ENCODE measurements at places on chromosomes 12 and 14.

- DNase-seq: no peak
Measured at GRCh38 chr14:68558096-68558495, 234.8 kb downstream of the ZFP36L1 start.

GRCh38 chr12:51403159-51403558 lies 12.0 kb upstream of the GALNT6 start:
- DNase-seq: no peak

GRCh38 chr12:92259696-92260251 lies 114.1 kb upstream of the BTG1 start:
- no peak for DNase-seq

- no peak for DNase-seq
Measured at GRCh38 chr12:132461526-132461925, 28.4 kb upstream of the FBRSL1 start.

DNA sequence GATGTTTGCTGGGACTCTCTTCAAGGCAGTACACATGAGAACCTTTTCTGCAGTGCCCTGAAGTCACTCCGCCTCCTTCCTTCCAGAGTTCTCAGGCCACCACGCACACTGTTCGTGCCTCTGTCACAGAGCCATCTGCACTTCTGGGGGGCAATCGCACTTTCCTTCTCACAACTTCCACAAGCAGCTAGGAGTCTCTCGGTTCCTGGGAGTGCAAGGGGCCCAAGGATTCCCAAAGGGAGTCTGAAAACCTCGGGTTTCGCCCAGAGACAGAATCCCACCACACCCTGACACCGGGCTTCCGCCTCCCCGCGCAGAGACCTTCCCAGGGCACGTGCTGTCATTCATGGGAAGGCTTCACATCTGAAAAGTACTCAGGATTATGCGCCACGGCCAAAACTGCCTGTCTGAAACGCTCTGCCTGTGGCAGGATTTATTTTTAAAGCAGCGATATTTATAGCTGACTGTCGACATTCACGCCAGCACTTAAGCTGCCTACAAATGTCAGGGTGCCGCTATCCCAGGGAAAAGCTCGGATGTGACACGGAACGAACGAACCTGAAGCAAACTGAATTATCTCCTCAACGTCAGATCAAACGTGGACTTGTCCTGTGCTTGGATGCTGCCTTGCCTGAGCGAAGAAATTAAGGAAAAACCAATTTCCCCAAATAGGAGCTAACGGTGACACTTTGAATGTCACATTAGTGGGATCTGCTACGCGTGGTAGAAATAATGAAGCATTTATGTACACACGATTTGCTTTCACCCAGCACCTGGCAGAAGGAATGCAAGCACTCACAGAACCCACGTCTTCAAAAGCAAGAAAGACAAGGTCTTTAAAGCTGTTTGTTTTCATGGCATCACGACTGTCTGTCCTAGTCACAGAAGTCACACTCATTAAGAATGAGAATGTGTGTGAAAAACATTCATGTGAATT lies 154.0 kb downstream of the PIWIL1 start:
- DNase-seq: no peak

- no peak for DNase-seq
Measured at GRCh38 chr12:25266497-25266896, 15.8 kb upstream of the KRAS start.

DNA sequence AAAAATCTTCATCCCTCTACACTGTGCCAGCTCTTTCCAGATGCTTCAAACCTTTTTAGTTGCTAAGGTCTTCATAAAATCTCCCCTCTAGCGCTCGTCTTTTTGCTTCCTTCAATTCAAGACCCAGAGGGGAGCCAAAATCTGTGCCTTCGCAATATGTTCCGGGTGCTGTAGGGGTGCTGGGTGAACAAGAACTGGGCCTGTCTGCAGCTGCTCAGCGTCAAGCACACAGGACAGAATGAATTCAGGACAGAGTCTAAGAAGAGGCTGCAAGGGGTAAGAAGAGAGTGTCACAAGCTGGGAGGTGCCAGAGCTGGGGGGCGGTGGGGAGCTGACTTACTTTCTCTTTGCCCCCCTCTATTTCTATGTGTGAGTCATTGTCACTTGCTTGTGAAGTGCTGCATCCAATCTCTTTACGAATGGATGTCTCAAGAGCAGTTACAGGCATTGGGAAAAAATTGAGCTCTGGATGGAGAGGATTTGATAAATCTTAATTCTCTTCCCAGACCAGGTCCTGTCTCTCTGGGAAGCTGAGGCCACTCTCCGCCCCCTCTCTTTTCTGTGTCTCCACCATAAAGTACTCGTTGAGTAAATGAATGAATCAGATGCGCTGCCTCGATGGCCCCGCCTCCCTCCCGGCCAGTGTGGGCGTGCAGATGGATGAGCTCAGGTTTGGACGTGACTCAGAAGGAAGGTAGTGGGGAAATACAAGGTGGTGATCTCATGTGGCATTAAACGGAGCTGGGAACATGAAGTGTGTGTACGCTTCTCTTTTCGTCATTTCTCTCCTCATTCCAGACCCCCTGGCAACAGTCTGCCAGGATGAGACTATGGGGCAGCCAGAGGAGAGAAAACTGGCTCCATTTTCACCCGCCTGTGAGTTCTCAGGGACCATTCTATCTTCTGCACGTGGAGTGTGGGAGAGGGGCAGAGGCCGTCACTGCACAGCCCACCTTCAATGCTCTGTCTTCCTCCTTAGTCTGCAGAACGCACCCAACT lies 91.3 kb downstream of the TSPAN9 start:
- DNase-seq: peak; percentile 41

GRCh38 chr12:97637770-97638169 lies 175.2 kb downstream of the RMST start:
- DNase-seq: no peak

DNA sequence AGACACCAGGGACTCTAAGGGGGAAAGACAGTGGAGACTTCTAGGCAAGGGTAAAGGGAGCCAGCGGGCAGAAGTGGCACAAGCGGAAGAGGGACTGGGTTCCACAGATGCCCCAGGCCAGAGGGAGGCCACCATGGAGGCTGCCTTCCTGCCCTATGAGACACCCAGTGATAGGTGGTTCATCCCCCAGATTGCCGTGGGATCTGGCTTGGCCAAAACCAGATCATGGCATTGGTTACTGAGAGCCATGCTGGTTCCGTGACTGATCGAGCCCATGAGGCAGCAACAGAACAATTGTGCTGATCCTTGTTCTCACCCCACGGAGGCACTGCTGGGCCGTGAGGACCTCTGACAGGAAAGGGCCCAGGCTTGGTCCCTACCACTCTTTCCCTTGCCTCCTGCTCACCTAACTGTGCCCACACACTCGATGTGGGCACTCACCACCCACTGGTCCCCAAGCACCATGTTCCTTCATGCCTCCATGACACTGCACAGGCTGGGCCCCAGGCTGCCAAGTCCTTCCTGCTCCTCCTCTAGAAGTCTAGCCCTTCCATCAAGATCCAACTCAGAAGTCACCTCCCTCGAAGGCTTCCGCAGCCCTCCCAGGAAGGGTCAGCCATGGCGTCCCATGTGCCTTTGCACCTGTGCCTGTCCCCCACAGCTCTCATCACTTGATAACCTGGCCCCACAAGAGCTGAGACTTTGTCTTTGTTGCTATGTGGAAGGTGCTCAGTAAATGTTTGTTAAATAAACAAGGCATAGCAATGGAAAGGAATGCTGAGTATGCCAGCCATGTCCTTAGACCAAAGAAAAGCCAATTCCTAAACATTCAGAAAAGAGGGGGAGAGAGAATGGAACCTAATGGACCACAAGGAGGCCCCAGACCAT lies 7.3 kb downstream of the KRT79 start:
- no peak for DNase-seq

- DNase-seq: no peak
Measured at GRCh38 chr12:107749083-107749482, 11.9 kb downstream of the PRDM4 start.

- DNase-seq: no peak
Measured at GRCh38 chr12:131415781-131416180, 295.1 kb upstream of the SFSWAP start.

- no peak for DNase-seq
Measured at GRCh38 chr14:104594310-104595046, 10.1 kb downstream of the TMEM179 start.

GRCh38 chr14:21505012-21505553 lies 6.1 kb downstream of the METTL3 start:
- no peak for DNase-seq

DNA sequence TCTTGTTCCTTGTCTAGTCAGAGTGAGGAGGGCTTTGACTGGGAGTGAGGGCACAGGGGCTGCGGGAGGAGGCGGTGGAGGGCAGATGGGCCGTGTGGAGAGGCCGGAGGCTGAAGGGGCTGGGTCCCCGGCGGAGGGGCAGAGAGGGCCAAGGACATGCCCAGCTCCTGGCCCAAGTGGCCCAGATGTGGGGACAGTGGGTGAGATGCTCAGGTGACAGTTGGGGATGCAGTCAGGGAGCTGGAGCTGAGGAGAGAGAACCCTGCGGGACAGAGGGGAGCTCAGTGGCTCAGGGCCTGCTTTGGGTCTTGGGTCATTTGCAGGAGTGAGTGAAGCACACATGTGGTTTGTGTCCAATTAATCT lies 26.5 kb upstream of the PLD4 start:
- no peak for DNase-seq

DNA sequence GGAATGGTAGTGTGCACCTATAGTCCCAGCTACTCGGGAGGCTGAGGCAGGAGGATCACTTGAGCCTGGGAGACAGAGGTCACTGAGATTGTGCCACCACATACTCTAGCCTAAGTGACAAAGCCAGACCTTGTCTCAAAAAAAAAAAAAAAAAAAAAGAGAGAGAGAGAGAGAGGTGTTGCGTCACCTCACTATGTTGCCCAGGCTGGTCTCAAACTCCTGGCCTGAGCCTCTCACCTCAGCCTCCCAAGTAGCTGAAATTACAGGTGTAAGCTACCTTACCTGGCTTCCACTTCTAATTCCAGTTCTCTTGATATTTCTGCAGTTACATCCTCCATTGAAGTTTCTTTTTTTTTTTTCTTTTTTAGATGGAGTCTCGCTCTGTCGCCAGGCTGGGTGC lies 94.3 kb downstream of the PRICKLE1 start:
- DNase-seq: no peak

DNA sequence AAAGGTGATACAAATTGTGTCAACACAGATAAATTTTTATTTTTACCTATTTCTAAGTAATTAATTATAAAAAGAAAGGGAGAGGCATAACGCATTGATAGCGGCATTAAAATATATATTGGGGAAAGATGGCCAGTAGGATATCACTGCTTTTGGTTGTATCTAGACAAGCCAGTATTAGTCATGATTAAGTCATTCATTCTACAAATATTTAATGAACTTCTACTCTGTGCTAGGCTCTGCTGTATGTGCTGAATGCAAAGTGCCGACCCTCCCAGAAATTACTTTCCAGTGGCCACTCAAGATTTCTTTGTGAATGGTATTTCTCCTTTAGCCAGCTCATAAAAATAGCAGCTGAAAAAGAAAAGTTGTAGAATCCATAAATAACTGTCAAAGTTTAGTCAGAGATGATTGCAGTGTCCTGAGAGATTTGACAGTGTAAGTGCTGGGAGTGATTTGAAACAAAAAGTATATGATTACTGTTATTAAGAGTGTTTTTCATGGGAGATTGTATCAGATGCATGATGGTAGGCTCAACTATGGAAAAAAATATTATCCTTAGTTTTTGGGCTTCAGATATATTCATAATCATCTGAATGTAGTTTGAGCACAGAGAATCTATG lies 133.2 kb downstream of the MGAT4C start:
- DNase-seq: no peak

DNA sequence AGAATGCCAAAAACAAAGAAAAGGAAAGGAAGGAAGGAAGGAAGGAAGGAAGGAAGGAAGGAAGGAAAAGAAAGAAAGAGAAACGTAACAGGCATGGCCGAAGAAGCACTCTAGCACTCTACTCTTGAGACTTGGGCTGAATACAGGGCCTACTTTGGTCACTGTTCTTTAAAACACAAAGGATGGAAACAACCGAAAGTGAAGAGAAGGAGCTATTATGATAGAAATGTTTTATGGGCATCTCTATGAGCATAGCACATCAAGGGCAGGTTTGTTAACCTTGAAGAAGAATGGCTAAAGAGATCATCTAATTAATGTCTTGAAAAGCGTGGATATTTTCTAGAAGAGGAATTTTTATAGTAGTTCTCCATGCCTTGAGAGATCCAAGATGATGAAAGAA lies 15.9 kb upstream of the OTX2 start:
- DNase-seq: no peak

DNA sequence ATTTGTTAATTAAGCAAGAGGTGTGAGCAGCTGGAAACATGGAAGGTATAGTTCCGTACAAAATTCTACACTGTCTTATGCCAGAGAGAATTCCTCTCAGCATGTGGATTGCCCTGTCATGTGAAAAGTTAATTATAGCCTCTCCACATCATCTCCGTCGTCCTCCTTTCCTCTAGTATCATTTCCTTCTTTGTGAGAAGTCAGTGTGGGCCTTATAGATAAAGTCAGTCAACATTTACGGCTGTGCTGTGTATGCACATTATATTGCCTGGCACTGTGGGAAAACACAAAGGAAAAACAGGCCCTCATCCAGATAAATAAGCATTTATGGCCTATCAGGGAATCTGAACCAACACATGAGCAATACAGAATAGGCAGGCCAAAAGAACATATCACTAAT lies 236.6 kb downstream of the SEC23A start:
- peak; percentile 89 for DNase-seq

GRCh38 chr12:121801595-121802484 lies 2.0 kb upstream of the SETD1B start:
- DNase-seq: peak; percentile 39

- no peak for DNase-seq
Measured at GRCh38 chr12:110545812-110546211, 37.3 kb downstream of the PPTC7 start.

DNA sequence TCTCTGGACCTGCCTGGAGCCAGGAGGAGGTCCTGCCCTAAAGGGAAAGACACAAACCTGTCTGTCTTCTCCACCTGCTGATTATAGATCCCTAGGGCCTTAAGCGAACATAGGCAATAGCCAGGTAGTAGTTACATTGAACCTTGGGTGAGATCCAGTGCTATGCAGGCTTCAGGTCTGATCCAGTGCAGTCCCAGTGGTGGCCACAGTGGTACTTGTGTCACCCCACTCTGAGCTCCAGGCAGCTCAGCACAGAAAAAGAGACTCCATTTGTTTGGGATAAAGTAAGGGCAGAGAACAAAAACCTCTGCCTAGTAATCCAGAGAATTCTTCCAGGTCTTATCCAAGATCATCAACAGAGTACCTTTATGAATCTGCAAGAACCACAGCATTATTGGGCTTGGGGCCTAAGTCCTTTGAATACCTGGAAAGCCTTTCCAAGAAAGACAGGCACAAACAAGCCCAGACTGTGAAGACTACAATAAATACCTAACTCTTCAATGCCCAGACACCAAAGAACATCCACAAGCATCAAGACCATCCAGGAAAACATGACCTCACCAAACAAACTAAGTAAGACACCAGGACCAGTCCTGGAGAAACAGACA lies 60.4 kb upstream of the KTN1 start:
- no peak for DNase-seq

DNA sequence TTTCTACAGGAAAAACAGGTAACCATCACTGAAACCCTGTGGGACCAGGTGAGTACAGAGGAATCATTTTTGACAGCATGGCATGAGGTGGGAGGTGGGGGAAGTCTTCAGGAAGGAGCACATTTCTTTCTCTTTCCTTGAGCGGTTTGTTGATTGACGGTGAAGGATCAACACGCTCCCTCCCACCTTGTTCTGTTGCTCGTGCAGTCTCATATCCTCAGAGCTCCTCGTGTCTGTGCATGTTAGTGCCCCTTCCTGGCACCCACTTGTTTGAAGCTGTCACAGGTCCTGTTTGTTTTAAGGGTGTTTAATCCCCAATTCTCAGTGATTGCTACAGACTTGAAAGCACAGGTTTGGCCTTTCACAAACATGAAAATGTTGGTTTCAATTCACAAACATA lies 4.4 kb downstream of the C12orf54 start:
- no peak for DNase-seq

- DNase-seq: no peak
Measured at GRCh38 chr12:122067548-122067947, 11.0 kb upstream of the MLXIP start.

All from DMS153 (cell line).